Stimulated activated CD8-positive, alpha-beta memory T cell treated with anti-CD3 and anti-CD28 coated beads, Interleukin-4, amount 100 ng/mL, for 1 hour (primary cell): ENCODE measurements at places on chromosomes 2 and 18.

GRCh38 chr2:1727796-1728474, 16.4 kb downstream of the PXDN start:
- DNase-seq = no peak

- DNase-seq = no peak
These were observed 57.8 kb downstream of the PKDCC start for GRCh38 chr2:42105330-42106256.

- no peak for DNase-seq
These were observed 121.9 kb downstream of the MCFD2 start for GRCh38 chr2:46793423-46794416.

DNA sequence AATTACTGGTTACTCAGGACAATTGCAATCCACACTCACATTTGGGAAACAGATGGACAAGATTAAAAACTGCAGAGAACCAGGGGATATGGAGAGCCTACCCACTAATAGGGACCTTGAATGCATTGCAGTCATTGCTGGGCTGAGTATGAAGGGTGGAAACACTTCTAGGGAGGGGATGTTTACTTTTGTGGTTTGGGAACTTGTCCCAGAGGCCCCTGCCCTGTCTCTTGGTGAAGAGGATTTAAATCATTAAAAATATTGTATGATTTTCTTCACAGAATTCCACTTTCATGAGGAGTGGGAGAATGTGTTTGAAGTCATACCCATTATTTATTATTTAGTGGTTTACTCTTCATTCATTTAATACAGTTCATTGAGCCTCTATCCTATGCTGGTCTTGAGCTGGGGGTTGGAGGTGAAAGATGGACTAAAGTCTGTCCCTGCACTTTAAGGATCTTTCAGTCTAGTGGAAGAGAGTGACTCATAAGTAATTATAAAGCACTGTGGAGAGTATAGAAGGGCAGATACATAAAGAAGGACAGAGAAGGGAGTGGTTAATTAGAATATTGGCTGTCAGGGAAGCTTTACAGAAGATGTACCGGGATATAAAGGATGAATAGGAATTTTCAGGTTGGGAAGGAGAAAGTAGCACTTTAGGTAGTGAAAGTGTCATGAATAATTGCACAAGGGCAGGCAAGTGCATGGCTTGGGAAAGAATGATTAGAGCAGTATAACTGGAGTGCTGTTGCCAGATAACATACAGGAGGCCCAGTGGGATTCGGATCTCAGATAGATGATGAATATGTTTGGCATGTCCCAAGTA, 313.4 kb downstream of the LPIN1 start:
- no peak for DNase-seq

DNA sequence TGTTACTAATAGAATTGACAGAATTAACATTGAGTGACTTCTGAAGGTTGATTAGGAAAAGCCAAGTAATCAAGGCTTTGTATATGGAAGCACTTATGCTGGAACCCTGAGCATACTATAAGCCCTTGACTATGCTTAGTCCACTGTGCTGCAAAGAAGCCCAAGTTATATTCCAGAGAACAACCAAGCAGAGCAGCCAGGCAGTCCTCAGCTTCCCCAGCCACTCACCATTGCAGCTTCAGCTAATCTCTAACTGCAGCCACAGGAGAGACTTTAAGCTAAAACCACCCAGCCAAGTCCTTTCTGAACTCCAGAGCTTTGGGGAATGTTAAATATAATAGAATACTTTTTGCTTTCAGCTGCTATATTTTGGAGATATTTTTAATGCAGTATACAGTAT, 164.4 kb upstream of the VWC2L start:
- no peak for DNase-seq

DNA sequence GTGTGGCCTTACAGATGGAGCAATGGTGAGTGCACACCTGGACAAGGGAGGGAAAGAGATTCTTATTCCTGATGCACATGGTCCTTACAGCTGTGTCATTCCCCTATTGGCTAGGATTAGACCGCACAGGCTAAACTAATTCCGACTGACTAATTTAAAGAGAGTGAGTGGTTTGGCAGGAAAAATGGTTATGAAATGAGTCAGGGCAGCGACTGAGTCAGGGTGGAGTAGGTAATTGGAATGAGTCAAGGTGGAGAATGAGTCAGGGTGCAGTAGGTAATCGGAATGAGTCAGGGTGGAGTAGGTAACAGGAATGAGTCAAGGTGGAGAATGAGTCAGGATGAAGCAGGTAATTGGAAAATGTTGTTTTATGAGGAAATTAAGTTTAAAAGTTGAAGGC, 1353.7 kb upstream of the LRRTM1 start:
- no peak for DNase-seq

- DNase-seq = no peak
These were observed 163.1 kb upstream of the PGAP1 start for GRCh38 chr2:197089655-197090054.

- no peak for DNase-seq
These were observed 324.6 kb upstream of the RND3 start for GRCh38 chr2:150812066-150812465.

GRCh38 chr2:83051538-83052170, 1407.4 kb downstream of the SUCLG1 start:
- no peak for DNase-seq

GRCh38 chr2:71778936-71779773, 325.8 kb downstream of the DYSF start:
- DNase-seq = no peak

DNA sequence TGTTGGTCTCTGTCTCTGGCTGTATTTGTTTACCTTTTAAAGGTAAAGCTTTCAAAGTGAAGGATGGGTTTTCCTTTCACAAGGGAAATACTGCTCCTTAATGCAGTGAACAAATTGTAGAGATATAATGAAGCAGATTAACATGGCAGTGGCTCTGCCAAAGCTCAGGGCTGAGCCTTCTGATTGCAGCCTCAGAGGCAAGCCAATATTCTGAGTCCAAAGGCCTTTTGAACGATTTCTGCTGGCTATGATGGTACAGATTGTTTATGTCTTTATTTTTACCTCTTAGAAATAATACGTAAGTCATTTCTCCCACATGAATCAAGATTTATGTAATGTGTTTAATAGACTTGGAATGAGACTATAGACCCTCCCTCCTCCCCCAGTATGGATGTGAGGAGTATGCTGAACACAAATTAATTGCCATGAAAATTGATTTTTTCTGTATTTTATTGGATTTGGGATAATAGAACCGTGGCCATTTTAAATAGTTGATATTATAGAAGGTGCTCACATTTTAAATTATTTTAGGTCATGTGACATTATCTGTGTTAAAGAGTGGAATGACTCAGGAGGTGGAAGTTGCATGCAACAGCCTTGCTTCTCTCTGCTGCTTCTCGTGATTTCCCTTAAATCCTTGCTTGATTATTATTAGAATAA, 772 bp downstream of the SCN2A start:
- no peak for DNase-seq

- no peak for DNase-seq
These were observed 83.6 kb downstream of the FSHR start for GRCh38 chr2:49070716-49071115.

DNA sequence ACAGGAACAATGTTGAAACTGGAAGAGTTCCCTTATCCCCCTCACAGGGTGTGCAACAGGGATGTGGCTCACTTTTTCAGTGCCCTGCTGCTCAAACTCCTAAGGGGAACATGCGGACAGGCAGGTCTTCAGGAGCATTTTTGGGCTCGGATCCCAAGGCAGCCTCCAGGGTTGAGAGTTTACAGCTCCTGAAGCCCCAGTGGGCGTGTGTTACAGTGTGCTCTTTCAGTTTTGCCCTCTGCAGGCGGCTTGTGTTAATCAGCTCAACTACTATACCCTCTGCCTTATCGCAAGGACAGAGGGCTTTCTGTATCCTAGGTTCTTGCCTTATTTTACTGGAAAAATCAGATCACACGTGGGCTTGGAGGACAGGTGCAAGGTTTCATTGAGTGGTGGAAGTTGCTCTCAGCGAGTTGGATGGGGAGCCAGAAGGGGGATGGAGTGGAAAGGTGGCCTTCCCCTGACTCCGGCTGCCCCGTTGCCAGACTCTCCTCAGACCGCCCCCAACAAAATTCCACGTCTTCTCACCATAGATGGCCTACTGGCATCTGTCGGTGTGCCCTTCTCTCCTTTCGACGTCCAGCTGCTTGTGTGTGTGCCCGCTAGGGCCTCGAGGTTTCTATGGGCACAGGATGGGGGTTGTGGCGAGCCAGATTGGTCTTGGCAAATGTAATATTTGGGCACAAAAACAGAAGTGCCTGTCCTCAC, 541.9 kb downstream of the TMX3 start:
- no peak for DNase-seq

DNA sequence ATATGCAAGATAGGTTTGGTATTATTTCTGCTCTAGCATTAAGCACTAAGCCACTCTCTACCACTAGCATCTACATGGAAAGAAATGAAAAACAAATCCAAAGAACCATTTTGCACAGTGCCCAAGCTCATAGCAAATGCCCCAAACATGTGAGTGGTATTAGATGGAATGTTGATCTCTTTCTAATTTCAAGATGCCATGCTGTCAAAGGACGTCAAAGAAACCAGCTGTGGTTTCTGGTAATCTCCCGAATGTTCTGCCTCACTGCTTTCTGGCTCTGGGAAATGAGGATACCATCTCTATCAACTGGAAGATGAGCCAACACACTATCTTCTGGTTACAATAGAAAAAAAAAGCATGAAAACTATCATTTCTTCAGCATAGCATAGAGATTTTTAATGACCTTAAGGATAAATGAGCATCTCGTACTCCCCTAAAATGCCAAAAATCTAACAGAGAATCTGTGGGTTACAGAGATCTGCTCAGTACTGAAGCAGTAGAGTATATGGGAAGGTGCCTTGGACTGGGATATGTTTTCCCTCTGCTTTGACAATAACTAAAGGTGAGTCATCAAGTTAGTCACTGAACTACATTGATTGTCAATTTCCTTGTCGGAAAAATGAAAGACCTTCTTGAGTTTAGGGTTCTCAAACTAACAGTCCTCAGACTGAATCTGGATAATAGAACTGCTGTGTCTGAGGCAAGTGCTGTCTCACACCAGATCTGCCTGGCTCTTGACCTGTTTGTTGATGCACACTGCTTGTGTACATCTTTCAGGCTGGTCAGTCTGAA, 244.8 kb upstream of the NCKAP5 start:
- DNase-seq = no peak

- no peak for DNase-seq
These were observed 101.6 kb upstream of the XPO1 start for GRCh38 chr2:61639721-61640120.

- DNase-seq = no peak
These were observed 2.4 kb upstream of the CLEC4F start for GRCh38 chr2:70822843-70823242.

GRCh38 chr2:6203291-6203959, 511.2 kb downstream of the SOX11 start:
- DNase-seq = no peak

GRCh38 chr2:217327953-217328621, 468.2 kb upstream of the TNP1 start:
- no peak for DNase-seq

GRCh38 chr2:189060096-189060642, 86.0 kb downstream of the COL3A1 start:
- DNase-seq = no peak

DNA sequence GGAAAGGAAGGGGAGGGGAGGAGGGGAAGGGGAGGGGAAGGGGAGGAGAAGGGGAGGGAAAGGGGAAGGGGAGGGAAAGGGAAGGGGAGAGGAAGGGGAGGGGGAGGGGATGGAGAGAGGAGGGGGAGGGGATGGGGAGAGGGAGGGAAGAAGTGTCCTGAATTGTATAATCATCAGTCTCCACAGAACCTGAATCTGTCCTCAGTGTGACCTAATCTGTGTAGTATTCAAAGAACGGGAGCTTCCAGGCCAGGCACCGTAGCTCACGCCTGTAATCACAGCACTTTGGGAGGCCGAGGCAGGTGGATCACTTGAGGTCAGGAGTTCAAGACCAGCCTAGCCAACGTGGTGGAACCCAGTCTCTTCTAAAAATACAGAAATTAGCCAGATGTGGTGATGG, 41.1 kb upstream of the CCDC150 start:
- no peak for DNase-seq

DNA sequence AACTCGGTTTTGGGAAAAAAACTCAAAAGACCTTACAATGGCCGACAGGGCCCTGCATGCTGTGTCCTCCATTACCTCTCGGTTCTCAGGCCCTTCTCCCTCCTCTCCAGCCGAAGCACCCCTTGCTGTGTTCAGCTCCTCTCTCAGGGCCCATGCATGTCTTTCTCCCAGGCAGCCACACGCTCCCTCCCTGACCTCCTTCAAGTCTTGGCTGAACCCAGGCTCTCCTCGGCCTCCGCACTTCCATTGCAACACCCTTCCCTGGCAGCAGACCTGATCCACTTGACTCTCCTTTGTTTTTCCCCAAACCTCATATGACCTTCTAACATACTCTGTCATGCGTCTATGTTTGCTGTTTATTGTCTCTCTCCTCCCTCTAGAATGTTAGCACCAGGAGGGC, 114.0 kb downstream of the CYP26B1 start:
- DNase-seq = no peak

DNA sequence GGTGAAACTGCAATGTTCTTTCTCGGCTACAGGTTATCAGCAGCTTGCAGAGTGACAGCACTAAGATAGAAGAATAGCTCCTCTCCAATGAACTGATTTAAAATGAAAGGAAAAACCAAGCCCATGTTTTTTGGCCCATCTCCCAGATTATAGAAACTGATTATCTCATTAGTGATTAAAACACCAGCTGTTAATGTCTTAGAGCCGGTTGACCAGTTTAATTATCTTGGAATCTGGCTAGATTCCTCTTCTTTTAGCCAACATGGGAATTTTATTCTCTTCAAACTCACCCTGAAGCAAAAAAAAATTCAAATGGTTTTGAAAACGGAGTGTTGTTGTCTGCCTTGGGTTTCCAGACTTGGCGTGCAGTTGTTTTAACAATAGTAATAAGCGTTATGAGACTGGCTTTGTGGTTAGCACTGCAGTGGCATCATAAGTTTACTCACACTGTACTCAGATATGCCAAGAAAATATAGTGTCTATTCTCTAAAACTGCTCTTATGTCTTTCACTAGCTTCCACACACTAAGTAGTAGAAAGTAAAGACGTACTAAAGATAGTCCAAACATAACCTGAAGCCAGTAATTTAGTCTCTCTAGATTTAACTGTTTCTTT, 665.3 kb downstream of the STK39 start:
- DNase-seq = no peak

GRCh38 chr2:11863513-11864328, 117.3 kb downstream of the LPIN1 start:
- DNase-seq = peak; percentile 29

DNA sequence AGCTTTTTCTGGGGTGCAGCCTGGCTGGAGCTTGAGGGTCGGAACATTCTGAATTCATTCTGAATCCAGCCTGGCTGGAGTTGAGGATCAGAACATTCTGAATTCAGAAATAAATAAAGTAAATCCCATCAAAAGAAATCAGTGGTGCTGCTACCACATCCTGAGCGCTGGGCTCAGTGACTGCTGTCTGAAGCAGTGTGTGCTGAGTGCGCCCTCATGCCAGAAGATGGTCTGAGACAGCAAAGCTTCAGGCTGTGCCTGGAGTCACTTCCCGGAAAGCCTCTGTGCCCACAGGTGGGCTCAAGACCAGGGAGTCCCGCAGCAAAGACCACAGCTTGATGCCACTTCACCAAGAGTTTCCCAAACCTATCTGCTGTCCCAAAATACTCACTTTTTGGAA, 187.9 kb downstream of the VAPA start:
- DNase-seq = no peak

GRCh38 chr2:189022053-189022481, 47.9 kb downstream of the COL3A1 start:
- DNase-seq = no peak

GRCh38 chr2:187453078-187453641, 5.1 kb upstream of the CALCRL start:
- no peak for DNase-seq
